Thyroid gland (tissue), 4 donors: ENCODE measurements at places on chromosomes 2 and 18. TPM values are rescaled to one million over a fixed set of nuclear protein-coding genes. Genes with fewer than 3 reads are reported as not detected.
A peak's percentile ranks its signal among the peaks of the same experiment; 100 is the strongest.

DNA sequence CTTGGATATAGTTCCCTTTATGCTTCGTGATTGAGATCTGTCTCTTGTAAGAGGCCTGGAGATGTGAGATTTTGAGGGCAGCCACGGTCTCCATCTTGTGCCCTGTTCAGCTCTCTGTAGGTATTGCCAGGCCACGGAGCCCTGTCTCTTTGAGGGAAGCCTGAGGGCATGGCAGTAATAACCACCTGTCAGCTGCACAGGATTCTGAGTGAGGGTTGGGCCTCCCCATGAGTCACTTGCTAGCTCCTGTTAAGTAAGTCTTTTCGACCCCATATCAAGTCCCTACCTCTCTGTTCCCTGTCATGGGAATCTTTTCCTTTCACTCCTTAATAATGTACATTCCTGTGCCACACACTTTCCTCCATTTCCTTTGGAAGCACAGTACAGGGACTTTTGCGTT, 20.4 kb downstream of the LYPD6B start:
- DNase-seq, result no peak
- H3K36me3 ChIP-seq, result no peaks in the 10 kb centered on the region
- H3K27ac ChIP-seq, result no peak overlapping the region
- no peaks in the 10 kb centered on the region for H3K27me3 ChIP-seq
- H3K4me1 ChIP-seq, result no peaks in the 10 kb centered on the region
- no peak overlapping the region for H3K4me3 ChIP-seq

GRCh38 chr18:8799596-8800441, 94.5 kb downstream of the MTCL1 start:
- no peaks in the 10 kb centered on the region for H3K27me3 ChIP-seq
- H3K4me1 ChIP-seq, result no peaks in the 10 kb centered on the region
- no peaks in the 10 kb centered on the region for H3K36me3 ChIP-seq
- no peak overlapping the region for H3K4me3 ChIP-seq

DNA sequence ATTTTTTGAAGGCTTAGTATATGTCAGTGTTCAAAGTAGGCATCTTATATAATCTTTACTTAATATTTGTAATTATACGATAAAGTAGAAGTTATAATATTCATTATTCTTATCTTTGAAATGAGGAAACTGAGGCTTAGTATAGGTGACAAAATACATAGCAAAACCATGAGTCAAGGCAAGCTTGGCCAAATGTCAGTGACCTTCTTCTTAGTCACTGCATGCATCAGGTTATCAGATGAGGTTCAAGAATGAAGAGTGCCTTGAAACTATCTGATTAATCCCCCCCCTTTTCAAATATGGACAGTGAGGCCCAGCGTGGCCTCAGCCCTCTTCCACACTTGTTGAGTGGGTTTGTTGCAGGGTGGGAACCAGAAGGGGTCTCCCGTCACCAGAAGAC, 59.3 kb downstream of the PMAIP1 start:
- H3K4me1 ChIP-seq, result no peaks in the 10 kb centered on the region
- H3K27ac ChIP-seq, result no peak overlapping the region
- H3K36me3 ChIP-seq, result no peaks in the 10 kb centered on the region
- no peak for DNase-seq

- H3K4me3 ChIP-seq, result no peak overlapping the region
- peaks cover 10% of the 10 kb centered on the region for H3K36me3 ChIP-seq
- no peak for DNase-seq
- H3K4me1 ChIP-seq, result no peaks in the 10 kb centered on the region
These were observed 20.1 kb downstream of the TPGS2 start for GRCh38 chr18:36808681-36809080.

Gene ANKRD23
- total RNA-seq, result 3.0 TPM

DNA sequence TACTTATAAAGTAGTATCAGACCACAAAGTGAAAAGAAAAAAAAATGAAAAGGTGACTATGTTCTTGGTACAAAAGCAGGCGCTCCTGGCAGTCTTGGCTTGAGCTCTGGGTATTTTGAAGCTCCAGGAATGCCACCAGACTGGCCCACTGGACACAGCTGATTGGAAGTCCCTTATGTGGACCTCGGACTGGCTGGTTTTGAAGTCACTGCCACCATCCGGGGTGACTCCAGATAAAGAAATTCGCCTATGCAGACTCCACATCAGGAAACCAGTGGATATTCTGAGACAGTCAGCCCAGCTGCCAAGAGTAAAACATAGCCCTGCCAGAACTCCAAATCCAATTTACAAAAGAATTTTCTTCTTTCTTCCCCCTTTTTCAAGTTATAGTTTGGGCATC, 28.0 kb downstream of the ACKR3 start:
- H3K27ac ChIP-seq, result peak overlapping the region; percentile 23
- H3K27me3 ChIP-seq, result no peaks in the 10 kb centered on the region
- H3K4me1 ChIP-seq, result peaks cover 5% of the 10 kb centered on the region
- no peak overlapping the region for H3K4me3 ChIP-seq
- DNase-seq, result peak; percentile 26

DNA sequence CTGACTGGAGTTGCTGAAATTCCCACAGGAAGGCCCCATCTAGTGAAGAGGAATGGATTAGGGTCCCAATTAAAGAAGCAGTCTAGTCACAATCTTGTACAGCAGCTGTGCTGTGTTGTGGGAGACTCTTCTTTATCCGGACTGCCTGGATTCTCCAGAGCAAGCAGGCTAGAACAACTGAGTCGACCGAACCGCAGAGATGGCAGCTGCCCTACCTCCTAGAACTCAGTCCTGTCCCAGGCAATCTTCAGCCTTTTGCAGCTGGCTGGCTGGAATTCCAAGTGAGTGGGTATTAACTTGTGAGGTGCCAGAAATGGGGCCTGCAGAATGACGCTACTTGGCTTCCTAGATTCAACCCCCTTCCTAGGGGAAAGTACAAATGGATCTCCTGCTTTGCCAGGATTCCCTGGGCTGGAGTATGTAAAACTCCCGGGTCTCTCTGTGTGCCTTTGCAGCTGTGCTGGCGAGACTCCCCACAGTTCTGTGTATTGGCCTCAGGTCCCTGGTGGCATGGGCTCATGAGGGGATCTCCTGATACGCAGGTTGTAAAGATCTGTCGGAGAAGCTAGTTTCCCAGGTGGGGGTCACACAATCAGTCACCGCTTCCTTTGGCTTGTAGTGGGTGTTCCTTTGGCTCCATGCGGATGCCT, 1952.6 kb upstream of the LRRTM1 start:
- no peaks in the 10 kb centered on the region for H3K4me1 ChIP-seq
- no peaks in the 10 kb centered on the region for H3K36me3 ChIP-seq
- no peak overlapping the region for H3K4me3 ChIP-seq
- H3K27me3 ChIP-seq, result no peaks in the 10 kb centered on the region
- no peak for DNase-seq

DNA sequence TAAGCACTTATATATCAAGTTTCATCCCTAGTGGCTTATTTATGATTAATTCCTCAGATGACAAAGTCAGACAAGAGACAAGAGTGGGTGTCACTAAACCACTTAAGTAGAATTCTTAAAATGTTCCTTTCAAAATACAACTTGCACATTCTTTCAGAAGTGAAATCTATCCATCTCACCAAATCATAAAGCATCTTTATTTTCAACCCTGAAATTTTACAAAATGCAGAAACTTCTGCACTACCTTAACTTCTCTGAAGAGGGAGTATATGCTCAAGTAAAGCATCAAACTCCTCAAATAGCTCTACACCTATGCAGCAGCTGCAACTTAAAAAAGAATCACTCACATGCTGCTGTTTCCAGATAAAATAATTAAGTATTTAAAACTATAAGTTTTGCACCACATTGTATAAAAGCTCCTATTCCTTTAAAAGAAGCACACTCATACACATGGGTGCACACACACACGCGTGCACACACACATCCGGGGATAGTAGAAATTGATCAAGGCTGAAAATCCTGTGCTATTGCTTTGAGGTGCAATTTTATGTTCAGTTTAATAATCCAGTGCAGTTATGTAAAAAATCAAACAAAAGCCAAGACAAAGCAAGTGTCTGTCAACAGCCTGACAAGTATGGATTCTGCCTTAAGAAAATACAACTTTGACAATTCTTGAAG, 244.5 kb downstream of the TCF4 start:
- H3K27me3 ChIP-seq, result no peaks in the 10 kb centered on the region
- no peak overlapping the region for H3K4me3 ChIP-seq
- H3K4me1 ChIP-seq, result no peaks in the 10 kb centered on the region
- H3K27ac ChIP-seq, result no peak overlapping the region
- no peaks in the 10 kb centered on the region for H3K36me3 ChIP-seq

Gene SRD5A2
- total RNA-seq, result not detected

DNA sequence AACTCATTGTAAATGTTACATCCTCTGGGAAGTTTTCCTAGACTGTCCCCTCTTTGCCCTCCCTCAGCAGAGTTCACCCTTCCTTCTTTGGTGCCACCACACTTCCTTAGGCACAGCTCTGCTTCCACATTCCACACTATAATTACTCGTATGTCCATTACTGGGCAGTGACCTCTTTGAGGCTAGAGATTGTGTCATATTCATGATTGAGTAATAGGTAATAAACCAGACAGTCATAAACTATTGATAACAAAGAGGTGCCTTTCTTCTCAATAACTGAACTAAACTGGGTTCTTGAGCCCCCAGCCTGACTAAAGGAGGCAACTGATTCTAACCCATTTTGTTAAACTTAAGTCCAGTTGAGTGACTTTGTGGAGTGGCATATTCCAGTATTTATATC, 28.3 kb downstream of the MYO3B start:
- no peaks in the 10 kb centered on the region for H3K27me3 ChIP-seq
- H3K4me3 ChIP-seq, result no peak overlapping the region
- no peaks in the 10 kb centered on the region for H3K36me3 ChIP-seq
- DNase-seq, result no peak

Gene CFAP65
- total RNA-seq, result not detected

Gene POTEI
- not detected for total RNA-seq

Gene TUBA4B
- total RNA-seq, result not detected

GRCh38 chr2:12842917-12843316, 126.2 kb downstream of the TRIB2 start:
- H3K4me1 ChIP-seq, result no peaks in the 10 kb centered on the region
- H3K27ac ChIP-seq, result no peak overlapping the region
- H3K4me3 ChIP-seq, result no peak overlapping the region
- no peak for DNase-seq
- H3K27me3 ChIP-seq, result no peaks in the 10 kb centered on the region

GRCh38 chr2:46225730-46226129, 71.5 kb upstream of the EPAS1 start:
- peaks cover 3% of the 10 kb centered on the region for H3K4me1 ChIP-seq
- H3K4me3 ChIP-seq, result no peak overlapping the region
- H3K36me3 ChIP-seq, result no peaks in the 10 kb centered on the region
- DNase-seq, result no peak
- no peaks in the 10 kb centered on the region for H3K27me3 ChIP-seq

DNA sequence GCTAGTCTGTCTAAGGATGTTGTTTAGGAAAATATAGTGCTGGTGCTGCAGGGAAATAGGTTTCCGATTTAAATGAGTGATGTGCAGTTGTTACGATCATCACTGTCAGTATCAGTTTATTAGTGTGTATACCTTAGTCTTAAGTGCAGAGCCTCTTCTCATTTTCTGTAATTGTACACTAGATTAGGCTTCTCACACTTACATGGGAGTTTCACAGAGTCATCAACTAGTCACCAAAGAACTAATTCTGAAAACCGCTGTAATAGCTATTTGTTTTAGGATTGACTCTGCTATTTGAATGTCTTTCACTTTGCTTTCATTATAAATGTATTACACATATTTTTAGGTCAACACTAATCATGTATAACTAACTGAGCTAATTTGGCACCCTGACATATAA, 99.8 kb upstream of the ZEB2 start:
- H3K4me1 ChIP-seq, result peaks cover 9% of the 10 kb centered on the region
- no peak for DNase-seq
- H3K4me3 ChIP-seq, result no peak overlapping the region
- H3K27me3 ChIP-seq, result no peaks in the 10 kb centered on the region
- no peaks in the 10 kb centered on the region for H3K36me3 ChIP-seq

GRCh38 chr18:47799376-47799775, 131.1 kb downstream of the SMAD2 start:
- no peaks in the 10 kb centered on the region for H3K36me3 ChIP-seq
- H3K27me3 ChIP-seq, result no peaks in the 10 kb centered on the region
- DNase-seq, result no peak
- H3K4me1 ChIP-seq, result peaks cover 7% of the 10 kb centered on the region
- no peak overlapping the region for H3K27ac ChIP-seq

DNA sequence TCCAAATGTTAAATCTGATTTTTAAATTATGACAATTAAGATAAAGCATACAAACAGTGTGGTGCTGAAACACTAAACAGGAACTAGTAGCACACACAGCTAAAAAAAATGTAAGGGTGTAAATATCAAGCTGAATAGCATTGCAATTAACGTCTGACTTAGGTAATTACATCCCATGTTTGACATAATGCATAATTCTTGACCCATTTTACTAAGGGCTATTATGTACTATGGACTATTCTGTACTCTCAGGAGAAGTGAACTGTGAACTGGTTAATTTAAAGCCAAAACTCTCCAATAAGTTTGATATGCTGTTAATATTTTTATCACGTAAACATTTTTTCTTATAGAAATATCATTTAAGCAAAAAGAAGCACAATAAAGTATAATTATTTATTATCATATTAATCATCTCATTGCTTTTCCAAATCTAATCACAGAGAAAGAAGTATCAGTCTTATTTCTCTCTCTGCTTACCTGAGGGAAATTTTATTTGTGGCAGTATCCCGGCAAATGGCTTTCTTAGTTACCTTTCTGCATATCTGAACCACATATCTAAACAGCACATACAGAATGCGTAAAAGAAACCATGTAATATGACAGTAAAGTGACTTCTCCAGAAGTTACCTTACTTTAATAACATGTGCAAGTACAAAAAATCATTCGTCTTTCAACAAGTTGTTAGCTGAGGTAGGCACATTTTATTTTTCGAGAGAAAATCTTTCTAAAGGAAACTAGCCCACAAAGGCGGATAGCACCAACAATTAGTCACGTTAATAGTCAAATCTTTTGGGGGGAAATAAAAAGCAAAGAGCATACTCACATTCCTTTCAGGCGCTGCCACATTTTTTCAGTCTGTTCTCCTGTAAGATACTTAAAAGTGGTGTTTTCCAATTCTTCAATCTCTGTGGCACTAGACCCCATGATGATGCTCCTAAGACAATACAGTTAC, 94.9 kb upstream of the PDE1A start:
- no peak overlapping the region for H3K4me3 ChIP-seq
- no peaks in the 10 kb centered on the region for H3K27me3 ChIP-seq
- H3K4me1 ChIP-seq, result no peaks in the 10 kb centered on the region
- no peak for DNase-seq
- no peak overlapping the region for H3K27ac ChIP-seq

Gene VWA3B
- not detected for total RNA-seq

Gene FNDC4
- 4.0 TPM for total RNA-seq

DNA sequence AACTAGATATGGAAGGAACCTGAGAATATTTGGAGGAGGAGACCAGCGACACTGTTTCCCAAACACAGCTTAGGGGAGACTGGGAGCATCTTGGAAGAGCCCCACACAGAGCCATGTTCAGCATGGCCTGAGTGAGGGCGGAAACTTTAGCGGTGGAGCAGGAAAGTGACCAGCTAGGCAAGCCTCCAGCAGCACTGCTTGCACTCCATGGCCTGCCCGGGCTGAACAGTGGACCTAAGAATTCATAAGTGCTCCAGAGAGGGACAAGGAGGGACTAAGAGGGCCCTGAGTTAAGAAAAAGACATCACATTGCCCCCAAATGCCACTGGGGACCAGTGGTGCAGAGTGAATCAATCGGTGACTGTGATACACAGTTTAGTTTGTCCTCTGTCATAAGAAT, 566.4 kb downstream of the TNS1 start:
- H3K36me3 ChIP-seq, result no peaks in the 10 kb centered on the region
- peak; percentile 81 for DNase-seq
- H3K27me3 ChIP-seq, result no peaks in the 10 kb centered on the region
- peak overlapping the region; percentile 77 for H3K27ac ChIP-seq

Gene HOXD8
- 4.1 TPM for total RNA-seq

Gene MOCOS
- 0.45 TPM for total RNA-seq
